ENCODE measurements at places on chromosomes 4 and X.

DNA sequence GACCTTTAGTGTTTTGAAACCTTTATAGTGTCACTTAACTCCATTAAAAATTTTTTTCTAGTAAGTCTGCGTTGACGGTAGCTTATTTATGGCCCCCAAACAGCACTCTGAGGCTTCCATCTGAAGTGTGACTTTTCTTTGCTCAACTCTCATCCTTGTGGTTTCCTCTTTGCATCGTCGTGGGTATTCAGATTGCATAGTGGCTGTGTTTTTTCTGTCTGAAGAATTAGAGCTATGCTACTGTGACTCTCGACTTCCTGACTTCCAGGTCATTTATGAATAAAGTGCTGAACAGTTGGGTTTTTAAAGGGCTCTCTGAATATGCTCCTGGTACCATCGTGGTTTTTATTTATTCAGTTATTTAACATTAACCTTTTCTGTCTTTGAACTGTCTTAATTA lies 44.9 kb downstream of the JADE1 start:
- no peak for DNase-seq

- no peak for DNase-seq
These were observed 4.5 kb upstream of the ACE2 start for GRCh38 chrX:15605226-15605625.

DNA sequence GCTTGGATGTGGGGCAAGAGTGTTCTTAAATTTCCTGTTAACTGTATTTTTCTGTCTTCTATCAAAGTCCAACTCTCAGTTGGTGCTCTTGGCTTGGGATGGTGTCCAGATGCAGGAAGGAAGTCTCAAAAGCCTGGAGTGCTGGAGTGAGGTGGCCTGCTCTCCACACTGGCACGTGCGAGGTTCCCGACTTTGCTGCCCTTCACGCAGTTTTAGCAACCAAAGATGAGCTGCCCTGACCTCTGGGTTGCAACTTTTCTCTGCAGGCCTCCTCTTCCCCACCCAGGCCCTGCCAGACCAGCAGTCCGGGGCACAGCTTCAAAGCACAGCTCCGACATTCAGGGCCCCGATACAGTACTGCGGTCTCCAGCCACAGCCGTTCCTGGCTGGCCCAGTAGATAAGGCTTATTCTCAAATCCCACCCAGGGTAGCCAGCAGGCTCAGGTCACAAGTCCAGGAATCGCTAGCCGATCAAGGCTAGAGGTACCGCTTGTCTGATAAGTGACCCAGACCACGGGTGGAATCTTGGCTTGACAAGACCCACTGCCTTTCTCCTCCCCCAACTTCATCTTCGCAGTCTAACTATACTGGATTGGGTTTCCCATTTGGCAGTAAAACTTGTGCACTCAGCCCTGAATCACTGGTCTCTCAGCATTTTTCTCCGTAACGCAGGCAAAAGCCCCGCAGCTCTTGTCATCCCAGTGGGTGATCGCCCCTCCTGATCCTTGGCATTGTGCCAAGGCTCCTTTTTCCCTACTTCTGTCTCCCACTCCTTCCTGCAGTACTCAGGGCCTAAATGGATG lies 21.8 kb upstream of the JADE1 start:
- DNase-seq, result no peak

- DNase-seq, result no peak
These were observed 66.9 kb downstream of the KLHL13 start for GRCh38 chrX:118049713-118050112.

GRCh38 chr4:41797260-41797659 lies 48.7 kb upstream of the PHOX2B start:
- no peak for DNase-seq

DNA sequence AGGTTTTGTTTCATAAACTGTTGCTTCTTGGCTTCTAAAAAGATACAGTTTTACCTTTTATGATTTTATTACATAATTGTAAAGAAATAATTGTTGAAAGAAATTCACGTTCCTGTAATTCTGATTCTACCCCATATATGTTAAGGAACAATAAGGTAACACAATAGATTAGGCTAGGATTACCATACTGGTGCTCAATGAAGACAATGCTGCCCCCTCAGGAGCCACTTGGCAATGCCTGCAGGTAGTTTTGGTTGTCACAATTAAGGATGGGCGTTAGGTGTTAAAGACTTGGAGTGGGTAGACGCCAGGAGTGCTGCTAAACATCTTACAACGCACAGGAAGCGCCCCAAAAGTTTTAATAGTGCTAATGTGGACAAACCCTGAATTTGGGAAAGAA lies 133.2 kb downstream of the NLGN4X start:
- DNase-seq, result no peak

DNA sequence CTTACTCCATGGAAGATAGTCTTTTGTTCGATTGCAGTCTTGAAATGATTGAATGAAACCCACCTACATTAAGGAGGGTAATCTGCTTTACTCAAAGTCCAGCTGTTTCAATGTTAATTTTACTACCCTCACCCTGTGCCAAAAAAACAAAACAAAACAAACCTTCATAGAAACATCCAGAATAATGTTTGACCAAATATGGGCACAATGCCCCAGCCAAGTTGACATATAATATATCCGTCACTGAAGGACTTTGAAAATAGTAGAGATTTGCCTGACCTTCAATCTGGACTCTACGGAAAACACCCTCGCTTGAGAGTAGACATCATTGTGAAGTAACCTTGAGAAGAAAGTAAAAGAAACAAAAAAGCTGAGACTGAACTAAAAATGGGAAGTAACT lies 550.5 kb upstream of the SMIM31 start:
- no peak for DNase-seq

- no peak for DNase-seq
These were observed 140.3 kb downstream of the SH3KBP1 start for GRCh38 chrX:19746919-19747651.

GRCh38 chr4:176451443-176451842 lies 131.7 kb downstream of the SPCS3 start:
- DNase-seq, result no peak

DNA sequence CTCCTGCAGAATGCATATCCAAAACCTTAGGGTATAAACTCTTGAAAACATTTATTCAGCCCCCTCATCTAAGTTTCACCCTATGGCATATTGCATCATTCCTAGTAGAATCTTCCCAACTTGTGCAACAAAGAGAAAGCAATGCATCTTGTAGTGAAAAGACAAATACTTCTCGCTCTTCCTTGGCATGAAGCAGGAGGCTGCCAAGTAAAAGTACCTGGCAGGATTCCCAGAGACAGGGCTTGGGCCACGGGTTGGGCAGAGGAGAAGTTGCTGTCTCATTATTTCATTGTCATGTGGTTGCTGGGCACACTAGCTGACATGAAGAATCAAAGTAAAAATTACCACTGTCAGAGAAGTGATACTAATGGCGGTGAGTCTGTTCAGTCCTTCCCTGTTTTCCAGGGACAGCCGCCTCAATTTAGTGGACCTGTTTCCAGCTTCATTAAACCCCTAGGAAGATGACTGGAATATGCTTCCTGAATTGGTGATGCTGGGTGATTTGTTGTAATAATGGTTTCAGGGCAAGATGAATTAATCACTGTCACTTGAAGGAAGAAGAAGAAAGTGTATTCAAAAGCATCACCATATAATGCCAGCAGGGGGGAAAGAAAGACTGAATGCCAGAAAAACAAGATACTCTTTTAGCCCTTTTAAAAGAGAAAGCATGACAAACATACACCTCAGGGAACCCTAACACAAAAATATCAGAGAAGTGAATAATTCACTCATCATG lies 380.5 kb upstream of the IGFBP7 start:
- no peak for DNase-seq

- DNase-seq, result no peak
These were observed 78.7 kb downstream of the PRKG2 start for GRCh38 chr4:81136161-81136905.

GRCh38 chrX:110401135-110401534 lies 42.5 kb downstream of the RTL9 start:
- DNase-seq, result no peak

DNA sequence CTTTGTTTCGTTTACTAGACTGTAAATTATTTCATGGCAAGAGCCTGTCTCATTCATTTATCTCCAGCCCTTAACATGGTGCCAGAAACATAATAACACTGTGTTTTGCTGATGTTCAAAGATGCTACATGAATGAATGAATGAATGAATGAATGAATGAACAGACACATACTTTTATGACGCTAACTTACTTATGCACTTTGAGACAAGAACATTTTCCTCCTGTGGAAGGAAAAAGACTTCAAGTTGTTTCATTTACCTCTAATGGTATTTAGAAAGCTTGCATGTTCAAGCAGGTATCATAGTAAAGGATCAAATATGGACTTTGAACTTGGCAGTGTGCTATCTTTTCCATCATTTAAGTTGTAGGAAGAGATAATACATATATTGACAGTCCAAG lies 131.6 kb downstream of the GLRA2 start:
- DNase-seq, result no peak

DNA sequence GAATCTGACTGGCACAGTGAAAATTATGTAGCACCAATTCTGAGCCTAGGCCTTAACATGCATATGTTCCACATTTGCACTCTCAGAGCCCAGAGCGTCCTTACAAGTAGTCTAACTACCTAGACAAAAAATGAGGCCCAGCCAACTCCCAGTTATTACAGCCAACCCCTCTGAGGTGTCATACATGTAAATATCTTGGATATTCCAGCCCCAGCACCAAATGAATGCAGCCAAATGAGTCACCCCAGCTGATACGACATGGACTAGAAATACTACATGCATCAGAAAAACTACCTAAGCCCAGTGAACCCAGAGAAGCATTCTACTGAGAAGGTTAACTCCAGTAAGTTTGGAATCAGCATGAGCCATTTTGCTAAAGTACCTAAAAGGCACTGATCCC lies 145.1 kb downstream of the STPG2 start:
- no peak for DNase-seq

DNA sequence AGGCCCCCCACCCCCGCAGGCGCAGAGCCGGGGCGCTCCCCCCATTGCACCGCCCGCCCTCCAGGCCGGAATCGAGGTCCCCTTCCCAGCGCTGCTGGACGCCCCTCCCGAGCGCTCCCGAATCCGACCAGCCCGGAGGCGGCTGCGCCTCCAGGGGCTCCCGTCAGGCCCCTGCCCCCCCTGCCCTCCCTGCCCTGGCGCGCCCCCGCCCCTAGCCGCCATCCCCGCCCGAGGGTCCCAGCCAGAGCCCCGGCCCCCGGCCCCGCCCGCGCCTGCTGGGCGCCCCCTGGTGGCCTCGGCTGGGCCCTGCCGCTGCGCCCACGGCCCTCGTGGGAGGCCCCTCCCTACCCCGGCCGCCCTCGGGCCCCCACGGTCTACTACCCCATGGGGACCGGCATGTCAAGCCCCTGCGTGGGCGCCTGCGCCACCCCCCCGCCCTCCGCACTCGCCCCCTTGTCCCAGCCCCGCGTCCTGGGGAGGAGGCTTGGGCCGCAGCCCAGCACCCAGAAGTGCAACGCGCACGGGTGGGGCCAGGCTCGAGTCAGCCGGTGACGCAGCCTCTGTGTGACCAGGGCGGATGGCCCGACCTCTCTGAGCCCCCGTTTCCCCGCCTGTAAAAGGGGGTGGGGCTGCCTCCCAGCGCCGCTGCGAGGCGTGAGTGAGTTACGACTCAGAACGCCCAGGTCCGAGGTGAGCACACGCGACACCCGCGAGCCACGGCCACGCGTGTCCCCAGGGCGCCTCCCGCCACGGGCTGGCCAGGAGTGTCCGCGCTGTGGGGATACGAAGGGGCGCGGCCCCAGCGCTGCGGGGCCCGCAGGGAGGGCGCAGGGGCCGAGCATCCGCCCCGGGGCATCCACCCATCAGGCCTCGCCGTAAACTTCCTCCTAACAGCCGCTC lies 104.9 kb downstream of the FAM53A start:
- peak; percentile 67 for DNase-seq

GRCh38 chrX:51891821-51892551 lies 1.4 kb upstream of the MAGED1 start:
- DNase-seq, result no peak

GRCh38 chr4:174582463-174582862 lies 60.2 kb upstream of the HPGD start:
- DNase-seq, result no peak

GRCh38 chrX:10769696-10770619 lies 149.6 kb upstream of the MID1 start:
- DNase-seq, result no peak

GRCh38 chr4:138409670-138410069 lies 167.5 kb upstream of the SLC7A11 start:
- DNase-seq, result no peak

GRCh38 chr4:125266901-125267604 lies 47.7 kb upstream of the FAT4 start:
- DNase-seq, result no peak
